ENCODE measurements at places on chromosomes 4 and X.

GRCh38 chrX:111511477-111511876 is at the start of gene SERTM2:
Gene SERTM2 (plus strand): TSS chrX:111511645. CDS start chrX:111518858, 7,213 bp downstream.
- no peak for DNase-seq

DNA sequence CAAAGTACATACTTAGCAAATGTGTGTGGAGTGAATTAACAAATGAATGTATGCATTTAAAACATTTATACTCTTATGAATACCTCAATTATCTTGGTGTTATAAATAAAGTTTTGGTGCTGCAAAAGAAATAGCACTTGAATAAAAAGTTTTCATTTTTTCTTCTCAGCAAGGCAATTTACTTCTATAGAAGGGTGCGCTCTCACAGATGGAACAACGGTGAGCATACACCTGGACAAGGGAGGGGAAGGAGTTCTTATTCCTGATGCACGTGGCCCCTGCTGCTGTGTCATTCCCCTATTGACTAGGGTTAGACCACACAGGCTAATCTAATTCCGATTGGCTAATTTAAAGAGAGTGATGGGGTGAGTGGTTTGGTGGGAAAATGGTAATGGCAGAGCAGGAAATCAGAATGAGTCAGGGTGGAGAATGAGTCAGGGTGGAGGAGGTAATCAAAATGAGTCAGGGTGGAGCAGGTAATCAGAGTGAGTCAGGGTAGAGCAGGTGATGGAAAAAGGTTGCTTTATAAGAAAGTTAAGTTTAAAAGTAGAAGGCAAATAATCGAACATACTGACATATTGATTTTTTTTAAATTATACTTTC is 28.2 kb upstream of the PGK1 start:
- no peak for DNase-seq

- DNase-seq: no peak
These were observed 50.0 kb downstream of the RTL5 start for GRCh38 chrX:72081605-72082320.

GRCh38 chrX:130741584-130741983 is 161.4 kb downstream of the ENOX2 start:
- no peak for DNase-seq

- DNase-seq: no peak
These were observed 852.0 kb downstream of the PCDH18 start for GRCh38 chr4:136680271-136680670.

DNA sequence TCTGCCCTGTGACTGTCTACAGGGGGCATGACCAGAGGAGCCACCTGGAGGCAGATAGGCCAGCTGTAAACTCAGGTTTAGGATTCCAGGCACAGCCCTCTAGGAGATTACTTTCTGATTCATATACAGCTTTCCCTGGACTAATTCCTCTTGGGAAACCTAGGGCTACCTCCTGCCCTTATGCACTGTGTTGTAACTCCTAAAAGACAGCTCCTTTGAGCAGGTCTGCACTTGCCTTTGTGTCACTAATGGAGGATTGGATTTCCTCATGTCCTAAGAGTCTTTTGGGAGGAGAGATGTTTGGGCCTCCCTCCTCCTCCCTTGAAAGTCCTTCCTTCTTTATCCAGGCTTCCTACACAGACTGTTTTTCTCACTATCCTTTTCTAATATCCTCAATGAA is 202.0 kb downstream of the PCDH19 start:
- DNase-seq: no peak

DNA sequence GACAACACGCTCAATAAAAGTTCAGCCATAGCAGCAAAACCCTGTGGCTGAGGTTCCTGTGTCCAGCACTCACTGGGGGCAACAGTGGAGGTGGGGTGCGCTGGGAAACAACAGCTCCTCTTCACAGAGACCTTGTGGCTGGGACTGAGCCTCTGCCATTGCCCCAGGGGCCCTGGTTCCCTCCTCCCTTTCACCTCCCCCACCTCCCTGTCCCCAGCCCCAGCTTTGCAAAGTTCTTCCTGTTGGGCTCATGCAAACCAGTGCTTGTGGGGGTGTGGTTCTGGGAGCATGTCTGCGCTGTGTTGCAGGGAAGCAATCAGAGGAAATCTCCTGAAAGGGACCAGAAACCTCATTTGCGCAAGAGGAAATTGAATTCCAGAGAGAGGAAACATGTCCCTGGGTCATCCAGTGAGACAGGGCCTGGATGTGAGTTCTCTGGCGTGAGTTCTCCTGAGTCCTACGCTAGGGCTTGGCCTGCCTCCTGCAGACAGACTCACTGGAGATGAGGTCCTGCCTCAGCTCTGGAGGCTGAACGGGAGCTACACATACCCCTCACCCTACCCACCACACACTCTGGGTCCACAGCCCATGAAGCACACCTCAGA is 7.4 kb downstream of the FATE1 start:
- no peak for DNase-seq

DNA sequence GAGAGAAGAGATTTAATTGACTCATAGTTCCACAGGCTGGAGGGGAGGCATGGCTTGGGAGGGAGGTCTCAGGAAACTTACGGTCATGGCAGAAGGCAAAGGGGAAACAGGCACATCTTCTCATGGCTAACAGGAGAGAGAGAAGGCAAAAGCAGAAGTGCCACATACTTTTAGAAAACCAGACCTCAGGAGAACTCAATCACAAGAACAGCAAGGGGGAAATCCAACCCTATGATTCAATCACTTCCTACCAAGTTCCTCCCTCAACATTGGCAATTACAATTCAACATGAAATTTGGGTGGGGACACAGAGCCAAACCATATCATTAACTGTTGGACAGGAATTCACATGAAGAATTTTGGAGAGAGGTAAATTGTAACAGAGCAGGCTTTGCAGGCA is 485.3 kb upstream of the PITX2 start:
- DNase-seq: no peak

- no peak for DNase-seq
These were observed 265.7 kb downstream of the IQCM start for GRCh38 chr4:149549911-149550310.

- DNase-seq: no peak
These were observed 44.0 kb downstream of the RELL1 start for GRCh38 chr4:37641886-37642849.
